ENCODE measurements at places on chromosomes 1 and 21.
A peak's percentile ranks its signal among the peaks of the same experiment; 100 is the strongest.

DNA sequence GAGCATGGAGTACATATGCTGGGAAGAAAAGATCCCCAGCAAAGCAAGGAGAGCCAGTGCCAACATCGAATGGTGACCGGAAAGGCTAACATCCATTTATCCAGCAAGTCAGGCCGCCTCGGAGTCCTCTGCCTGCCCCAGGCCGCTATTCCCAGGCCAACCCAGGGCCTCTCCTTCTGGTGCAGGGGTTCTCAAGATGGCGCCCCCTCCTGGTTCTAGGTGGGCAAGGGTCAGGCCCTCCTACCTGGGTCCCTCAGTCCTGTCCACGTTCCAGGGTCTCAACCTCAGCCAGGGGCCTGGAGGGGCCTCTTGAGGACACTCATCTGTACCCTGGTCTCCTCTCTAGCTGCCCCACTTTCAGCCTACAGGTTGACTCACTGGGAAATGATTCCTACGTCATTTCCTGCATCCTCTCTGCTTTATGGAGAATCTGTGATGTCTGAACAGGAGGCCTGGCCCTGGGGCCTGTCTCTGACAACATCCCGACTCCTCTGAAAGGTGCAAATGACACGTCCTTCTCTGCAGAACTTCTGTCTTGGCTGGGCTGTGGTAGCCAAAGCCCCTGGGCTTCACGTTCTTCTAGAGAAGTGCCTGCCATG, 145.3 kb downstream of the PSMG1 start:
- no peak for DNase-seq

DNA sequence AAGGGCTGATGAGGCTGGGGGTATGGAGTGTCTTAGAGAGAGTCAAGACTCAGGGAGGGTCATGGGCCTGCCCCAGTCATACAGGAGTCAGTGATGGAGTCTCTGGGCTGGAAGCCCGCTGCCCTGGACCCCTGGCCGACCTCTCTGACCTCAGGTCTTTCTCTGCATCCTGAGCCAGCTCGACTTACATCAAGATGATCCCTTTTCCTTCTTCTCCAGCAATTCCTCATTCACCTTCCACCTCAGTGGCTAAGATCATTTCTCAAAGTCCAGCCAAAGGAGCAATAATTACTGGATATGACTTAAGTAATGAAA, 308.6 kb downstream of the MATN1 start:
- no peak for DNase-seq

GRCh38 chr21:36047139-36047538, 13.2 kb downstream of the SETD4 start:
- no peak for DNase-seq

DNA sequence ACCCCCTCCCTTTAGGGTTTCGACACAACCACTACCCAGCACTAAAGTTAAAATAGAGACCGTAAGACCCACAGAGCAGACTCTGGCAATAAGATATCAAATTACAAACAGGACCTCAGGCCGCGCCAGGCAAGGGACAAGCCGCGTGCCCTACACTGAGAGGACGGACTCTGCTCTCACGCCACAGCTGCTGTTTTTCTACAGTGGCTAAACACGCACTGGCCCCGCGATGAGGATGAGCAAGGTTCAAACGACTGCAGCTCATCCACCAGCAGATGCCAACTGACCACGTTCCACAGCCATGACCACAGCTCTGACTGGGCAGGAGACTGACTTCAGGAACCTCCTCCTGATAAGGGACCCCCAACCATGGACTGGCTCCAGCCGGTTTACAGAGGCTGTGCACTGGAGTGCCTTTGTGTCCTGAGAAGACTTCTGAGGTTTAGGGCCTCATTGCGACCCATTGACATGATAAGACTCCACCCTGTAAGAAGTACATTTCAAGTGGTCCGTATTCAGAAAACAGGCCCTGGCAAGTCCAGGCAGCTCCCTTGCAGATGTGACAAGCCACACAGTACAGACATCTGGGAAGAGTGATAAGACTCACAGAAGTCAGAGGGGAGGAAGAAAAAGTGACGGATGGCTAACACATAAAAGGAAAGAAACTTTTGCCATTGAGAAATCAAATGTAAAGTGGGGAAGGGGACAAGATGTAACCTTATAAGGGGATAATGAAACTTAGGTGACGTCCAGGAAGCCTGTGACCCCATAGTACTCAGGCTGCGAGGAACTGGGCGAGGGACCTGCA, 1.5 kb upstream of the KRTAP10-6 start:
- DNase-seq, result no peak

DNA sequence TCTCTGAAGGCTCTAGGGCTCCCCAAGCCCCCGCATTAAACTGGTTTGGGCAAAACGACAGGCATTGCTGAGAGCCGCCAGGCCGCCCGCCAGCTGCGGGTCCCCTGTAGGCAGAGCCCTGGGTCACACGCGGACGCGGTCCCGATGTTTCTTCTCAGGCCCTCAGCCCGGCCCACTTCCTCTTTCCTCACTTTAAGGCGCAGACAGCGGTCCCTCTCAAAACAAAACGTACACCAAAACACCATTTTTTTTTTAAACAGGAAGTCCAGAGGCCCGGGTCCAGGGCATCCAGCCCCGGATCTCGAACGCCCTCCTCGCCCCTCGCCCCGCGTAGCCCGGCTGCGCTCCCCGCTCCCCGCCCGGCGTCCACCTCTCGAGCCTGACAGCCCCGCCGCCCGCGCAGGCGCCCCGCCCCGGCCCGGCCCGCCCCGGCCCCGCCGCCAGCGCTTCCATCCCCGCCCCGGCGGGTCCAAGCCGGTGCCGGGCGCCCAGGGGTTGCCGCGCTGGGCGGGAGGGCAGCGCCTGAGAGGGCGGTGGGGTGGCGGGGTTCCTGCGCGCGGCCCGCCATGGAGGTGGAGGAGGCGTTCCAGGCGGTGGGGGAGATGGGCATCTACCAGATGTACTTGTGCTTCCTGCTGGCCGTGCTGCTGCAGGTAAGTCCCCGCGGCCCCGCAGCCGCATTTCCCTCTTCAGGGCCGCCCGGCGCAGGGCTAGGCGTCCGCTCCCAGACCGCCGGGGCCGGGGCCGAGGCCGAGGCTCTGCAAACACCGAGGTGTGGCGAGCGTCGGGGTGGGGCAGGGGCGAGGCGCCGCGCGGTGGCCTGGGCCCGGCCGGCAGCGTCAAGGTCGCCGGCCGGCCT, at the start of gene SLC22A15:
Gene SLC22A15, plus strand, starts transcription at position 452 of the 859 bp plus-strand sequence. Its CDS starts 115 bp downstream, at position 567.
- peak; percentile 79 for DNase-seq

GRCh38 chr1:210144736-210145135, 87.9 kb upstream of the SERTAD4 start:
- DNase-seq, result no peak

DNA sequence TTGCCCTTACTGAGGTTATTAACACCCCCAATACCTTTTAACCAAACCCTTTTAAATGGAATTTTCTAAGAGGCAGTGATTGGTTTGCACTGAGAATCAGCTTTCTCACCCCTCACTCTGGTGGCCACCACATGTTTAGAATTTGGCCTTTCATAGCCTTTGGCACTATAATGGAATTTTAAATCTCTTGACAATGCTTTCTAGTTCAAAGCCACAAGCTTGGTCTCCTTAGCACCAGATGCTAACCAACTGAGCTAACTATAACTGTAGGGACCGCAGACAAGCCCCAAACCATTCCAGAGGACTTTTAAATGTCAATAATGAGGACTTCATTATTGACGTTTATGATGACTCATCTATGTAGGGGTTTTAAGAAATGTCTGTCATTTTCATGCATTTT, 238.7 kb upstream of the SNX7 start:
- no peak for DNase-seq

DNA sequence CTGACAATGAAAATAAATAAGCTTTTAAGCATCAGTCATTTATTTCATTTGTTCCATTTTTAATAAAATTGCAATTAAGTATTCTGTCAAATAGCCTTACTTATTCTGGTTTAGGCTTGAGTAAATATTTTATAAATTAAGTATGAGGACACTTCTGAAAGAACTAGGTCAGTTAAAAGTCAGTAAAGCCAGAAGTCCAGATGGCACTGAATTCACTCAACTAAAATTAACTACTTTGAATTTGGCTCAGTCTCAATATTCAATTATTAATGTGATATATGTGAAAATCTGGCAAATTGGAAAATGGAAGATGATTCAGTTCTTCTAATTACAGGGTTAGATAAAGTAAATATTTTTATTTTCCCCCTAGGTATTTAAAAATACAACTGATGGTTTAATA, 174.2 kb downstream of the BRINP3 start:
- DNase-seq, result no peak

DNA sequence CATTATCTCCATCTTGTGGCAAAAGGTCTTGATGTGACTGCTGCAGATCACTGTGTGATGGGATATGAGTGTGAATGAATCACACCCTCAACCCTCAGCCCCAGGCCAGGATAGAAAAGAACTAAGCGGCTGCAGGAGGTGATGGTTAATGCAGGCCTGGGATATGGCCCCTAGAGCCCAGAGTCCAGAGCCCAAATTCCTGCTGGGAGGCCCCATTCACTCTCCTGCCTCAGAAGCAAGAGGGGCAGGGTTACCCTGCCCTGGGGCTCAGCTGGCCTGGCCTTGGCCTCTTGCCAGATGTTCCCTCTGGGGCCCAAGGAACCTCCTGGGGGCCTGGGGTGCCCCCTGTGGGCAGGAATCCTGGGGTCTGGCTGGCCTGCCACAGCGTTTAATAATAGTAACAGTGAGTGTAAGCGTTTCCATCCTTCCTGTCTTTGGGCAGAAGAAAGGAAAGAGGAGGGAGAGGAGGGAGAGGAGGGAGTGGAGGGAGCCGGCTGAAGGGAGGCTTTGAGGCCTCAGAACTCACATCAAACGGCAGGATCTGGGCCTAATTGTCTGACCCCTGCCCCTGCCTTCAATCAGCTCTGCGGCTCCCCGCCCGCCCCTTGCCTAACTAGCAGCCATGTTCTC, 26.2 kb downstream of the DMAP1 start:
- DNase-seq, result no peak

DNA sequence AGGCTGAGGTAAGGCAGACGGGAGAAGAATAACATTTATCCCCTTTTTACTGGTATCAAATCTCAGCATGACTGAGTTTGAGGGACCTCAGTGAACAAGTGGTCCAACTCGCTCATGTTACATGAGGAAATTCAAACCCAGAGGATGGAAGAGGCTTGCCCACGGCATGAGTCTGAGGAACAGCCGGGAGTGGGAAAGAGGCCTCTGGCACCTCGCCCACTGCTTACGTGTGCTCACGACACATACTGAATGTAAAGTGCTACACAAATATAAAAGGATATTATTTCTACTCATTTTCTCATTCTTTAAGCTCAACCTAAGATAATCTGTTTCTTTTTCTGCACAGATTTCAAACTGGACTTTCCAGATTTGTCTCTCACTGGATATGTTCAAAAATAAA, 14.7 kb downstream of the BEND5 start:
- no peak for DNase-seq

DNA sequence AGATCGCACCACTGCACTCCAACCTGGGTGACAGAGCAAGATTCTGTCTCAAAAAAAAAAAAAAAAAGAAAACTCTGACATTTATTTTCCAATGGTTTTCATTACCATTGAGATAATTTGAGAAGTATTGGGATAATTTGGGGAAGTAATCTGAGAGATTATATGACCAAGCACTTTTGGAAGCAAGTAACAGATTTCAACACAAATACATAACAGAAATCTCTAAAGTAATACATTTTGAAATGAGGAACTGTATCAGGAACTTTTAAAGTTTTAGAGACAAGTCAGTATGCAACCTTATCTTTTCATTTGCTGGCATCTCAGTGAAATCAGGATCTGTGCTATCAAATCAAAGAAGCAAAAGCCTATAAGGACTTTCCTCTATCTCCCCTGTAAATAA, 25.4 kb upstream of the SLC16A1 start:
- no peak for DNase-seq

GRCh38 chr1:29282924-29283803, 46.8 kb downstream of the PTPRU start:
- DNase-seq, result peak; percentile 59

GRCh38 chr1:199168888-199169585, 530.2 kb downstream of the PTPRC start:
- peak; percentile 22 for DNase-seq

DNA sequence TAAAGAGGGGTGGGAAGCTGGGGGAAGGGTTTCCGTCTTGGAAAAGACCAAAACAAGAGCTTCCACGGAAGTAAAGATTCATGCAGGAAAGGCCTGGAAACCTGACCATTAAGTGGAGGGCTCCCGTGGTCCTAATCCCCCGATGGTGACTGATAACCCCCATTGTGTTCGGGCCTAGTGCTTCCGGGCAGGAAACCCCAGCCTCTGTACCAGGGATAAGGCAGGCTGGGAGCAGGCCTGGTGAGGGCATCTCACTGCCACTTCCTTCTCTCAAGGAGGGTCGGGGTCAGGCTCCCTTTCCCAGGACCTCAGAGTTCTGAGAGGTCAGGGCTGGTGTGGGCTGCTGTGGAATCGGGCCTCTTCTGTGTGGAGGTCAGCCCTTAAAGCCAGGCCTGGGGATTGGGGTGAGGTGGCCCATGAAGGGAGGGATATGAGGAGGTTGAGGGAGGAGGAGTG, 136.9 kb downstream of the CDC7 start:
- DNase-seq, result no peak

DNA sequence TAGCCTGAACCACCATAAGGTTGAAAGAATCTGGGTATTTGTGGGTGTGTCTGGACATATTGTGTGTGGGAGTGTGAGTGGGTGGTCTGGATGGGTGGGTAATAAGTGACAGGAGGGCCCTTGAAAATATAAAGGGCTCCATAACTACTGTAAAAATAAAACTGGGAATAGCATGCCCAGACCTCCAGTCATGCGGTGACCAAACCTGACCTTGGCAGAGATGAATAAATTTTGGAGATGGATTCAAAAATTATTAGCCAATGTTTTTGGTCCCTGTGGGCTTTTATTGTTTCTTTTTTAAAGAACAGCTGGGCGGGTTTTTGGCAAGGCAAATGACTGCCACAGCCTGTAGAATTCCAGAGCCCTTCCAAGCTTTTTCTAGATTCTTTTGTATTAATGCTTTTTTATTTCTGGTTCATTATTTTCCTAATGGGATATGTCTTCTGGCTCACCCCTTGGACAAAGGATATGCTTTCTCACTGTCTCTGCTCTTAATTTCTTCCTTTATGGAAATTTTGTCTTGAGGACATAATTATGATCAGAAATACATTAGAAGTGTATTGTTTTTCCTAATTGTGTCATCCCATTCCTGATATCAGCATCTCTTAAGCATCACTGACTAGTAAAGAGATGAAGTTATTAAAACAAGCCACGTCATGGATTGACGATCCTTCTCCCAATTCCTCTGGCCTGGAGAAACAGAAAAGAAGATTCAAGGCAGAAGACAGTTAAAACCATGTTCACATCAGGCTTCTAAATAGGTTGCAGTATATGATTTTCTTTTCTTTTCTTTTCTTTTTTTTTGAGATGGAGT, 69.5 kb downstream of the NTMT2 start:
- no peak for DNase-seq

- peak; percentile 50 for DNase-seq
Observed at GRCh38 chr21:42232176-42232825, 13.4 kb downstream of the ABCG1 start.

Data from GM12865 (cell line).